ENCODE measurements at places on chromosomes 3 and 15.

GRCh38 chr15:22895465-22896190, 57.2 kb downstream of the NIPA2 start:
- no peak for DNase-seq

DNA sequence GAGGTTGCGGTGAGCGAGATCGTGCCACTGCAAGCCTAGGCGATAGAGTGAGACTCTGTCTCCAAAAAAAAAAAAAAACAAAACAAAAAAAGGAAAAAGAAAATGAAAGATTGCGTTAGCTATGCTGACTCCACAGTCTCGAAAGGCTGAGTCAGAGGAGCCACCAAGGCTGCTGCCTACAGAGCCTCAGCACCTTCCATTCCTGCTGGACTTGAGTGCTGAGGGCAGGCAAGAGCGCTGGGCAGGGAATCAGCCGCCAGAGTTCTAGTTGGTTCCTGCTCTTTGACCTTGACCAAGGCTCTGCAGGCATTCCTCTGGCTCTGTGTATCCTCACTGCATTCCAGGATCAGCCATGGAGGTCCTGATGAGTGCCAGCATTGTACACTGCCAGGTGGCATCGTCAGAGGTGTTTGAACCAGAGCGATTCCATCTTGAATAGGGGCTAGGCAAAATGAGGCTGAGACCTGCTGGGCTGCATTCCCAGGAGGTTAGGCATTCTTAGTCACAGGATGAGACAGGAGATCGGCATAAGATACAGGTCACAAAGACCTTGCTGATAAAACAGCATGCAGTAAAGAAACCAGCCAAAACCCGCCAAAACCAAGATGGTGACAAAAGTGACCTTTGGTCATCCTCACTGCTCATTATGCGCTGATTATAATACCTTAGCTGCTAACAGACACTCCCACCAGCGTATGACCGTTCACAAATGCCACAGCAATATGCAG, 5.9 kb downstream of the MESP2 start:
- no peak for DNase-seq

DNA sequence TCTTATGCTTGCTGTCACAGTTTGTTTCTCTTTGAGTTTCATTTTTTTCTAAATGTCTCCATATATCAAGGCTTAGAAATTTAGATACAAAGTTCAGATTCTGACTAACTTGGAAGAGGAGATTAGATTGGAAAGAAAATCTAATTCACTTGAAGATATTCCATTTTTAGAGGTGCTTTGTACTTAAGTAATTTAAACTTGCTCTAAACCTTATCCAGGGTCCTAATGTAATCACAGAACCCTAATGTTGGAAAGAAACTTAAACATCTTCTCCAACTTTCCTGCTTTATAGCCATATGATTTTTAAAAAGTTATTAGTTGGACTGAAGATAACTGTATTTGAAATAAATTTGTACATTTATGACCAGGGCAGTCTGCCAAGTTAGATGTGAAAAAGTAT, 81.1 kb upstream of the ARHGEF3 start:
- DNase-seq: no peak

- DNase-seq: no peak
These were observed 98.8 kb upstream of the MB21D2 start for GRCh38 chr3:193016437-193016901.

DNA sequence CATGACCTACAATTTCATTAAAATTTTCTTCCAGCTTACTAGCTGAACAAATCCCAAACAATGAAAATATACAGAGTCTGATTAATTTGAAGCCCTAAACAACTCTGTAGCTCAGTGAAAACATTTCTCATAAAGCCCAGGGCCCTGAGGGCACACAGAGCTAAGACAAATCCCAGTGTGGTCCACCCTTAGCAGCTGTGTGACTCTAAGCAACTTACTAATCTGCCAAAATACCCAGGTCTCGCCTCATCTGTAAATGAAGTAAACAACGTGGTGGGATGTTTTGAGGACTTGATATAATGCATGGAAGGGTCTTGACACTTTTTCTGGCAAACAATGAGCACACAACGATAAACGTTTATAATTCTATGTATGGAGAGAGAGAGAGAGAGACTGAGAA, 158.4 kb downstream of the FHIT start:
- DNase-seq: no peak

Measured in T follicular helper cell (primary cell).